H1 (cell line): ENCODE measurements at places on chromosomes 7 and 10.

- H3K4me3 ChIP-seq: no peak overlapping the region
- H3K27me3 ChIP-seq: no peaks in the 10 kb centered on the region
- H3K36me3 ChIP-seq: no peaks in the 10 kb centered on the region
- no peak overlapping the region for H3K27ac ChIP-seq
These were observed 592.7 kb upstream of the GALNT17 start for GRCh38 chr7:70539205-70539604.

DNA sequence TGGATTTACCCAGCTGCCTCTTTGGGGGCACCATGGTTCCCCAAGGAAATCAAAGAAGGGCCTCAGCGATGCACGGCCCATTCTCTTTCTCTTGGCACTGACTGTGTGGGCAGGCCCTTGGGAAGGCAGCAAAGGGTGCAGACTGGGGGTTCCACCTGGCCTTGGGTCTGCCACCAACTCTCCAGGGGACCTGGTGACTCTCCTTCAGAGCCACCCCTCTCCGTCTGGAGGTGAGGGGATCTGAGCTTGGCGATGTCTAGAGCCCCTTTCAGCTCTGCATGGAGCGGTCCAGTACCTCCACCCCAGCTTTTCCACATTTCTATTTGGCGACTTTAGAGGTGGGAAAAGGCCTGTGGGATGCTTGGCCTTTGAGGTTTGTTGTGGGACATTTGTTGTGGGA is 69.1 kb downstream of the C10orf120 start:
- H3K27me3 ChIP-seq: no peaks in the 10 kb centered on the region
- DNase-seq: no peak
- no peaks in the 10 kb centered on the region for H3K36me3 ChIP-seq
- no peak overlapping the region for H3K4me3 ChIP-seq
- no peaks in the 10 kb centered on the region for H3K4me1 ChIP-seq
- H3K27ac ChIP-seq: no peak overlapping the region

DNA sequence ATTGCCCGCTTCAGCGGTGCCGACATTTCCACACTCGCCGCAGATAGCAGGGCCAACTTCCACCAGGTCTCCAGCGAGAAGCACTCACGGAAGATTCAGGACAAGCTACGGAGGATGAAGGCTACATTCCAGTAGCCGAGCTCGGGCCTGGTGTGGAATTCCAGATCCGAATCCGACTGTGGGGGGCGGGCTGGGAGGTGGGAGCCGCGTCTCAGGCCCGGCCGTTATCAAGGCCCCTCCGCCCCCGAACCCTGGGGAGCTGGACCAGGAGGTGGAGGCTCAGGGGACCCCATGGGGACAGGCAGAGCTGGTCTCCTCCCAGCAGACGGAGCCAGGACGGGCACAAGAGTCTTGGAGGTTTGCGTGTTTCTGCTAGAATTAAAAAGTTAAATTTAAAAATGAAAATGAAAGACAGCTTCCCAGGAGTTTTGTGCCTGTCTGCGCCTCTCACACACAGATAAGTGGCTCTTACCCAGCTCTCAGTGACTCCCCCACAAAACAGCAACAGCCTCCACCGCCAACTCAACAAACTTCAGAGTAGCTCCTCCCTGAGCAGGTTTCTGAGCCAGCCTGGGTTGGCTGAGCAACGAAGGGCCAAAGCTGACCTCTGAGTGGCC is 5.2 kb upstream of the UTF1 start:
- peaks cover 14% of the 10 kb centered on the region for H3K27me3 ChIP-seq
- peaks cover 8% of the 10 kb centered on the region for H3K4me1 ChIP-seq
- no peak overlapping the region for H3K4me3 ChIP-seq
- H3K36me3 ChIP-seq: no peaks in the 10 kb centered on the region

DNA sequence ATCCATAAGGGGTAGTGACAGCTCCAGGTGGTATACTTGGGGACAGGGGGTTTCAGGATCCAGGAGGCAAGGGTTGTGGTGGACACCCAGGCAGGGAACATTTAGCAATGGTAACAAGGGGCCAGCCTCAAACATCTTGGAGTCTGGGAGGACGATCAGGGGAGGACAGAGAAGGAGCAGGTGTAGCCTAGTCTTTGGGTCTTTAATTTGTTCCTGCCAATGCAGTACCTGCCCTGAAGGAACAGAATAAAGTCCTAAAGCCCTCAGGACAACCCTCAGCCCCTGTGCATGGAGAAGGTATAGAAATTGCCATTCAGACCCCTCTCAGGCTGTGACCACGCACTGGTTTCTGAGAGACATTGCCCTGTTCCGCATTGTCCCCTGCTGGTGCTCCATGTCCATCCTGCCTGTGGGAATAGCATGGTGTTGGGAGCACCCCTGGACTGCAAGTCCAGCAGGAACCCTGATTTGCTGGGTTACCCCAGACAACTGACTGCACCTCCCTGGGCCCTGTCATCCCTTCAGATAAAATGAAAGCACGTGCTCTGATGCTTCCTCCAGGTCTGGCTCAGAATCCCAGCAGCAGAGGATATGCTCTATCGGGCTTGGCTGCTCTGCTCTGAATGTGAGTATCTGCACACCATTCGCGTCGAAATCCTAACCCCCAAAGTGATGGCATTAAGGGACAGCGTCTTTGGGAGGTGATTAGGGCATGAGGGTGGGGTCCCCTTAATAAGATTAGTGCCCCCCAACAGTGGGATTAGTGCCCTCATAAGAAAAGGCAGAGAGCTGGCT is 24.2 kb downstream of the DDC start:
- H3K4me1 ChIP-seq: no peaks in the 10 kb centered on the region
- no peaks in the 10 kb centered on the region for H3K27me3 ChIP-seq
- no peak for DNase-seq
- H3K4me3 ChIP-seq: no peak overlapping the region
- H3K36me3 ChIP-seq: no peaks in the 10 kb centered on the region

- H3K27me3 ChIP-seq: no peaks in the 10 kb centered on the region
- H3K36me3 ChIP-seq: no peaks in the 10 kb centered on the region
- H3K27ac ChIP-seq: no peak overlapping the region
- H3K4me1 ChIP-seq: no peaks in the 10 kb centered on the region
- H3K4me3 ChIP-seq: no peak overlapping the region
These were observed 10.9 kb downstream of the NRBF2 start for GRCh38 chr10:63143987-63144386.

DNA sequence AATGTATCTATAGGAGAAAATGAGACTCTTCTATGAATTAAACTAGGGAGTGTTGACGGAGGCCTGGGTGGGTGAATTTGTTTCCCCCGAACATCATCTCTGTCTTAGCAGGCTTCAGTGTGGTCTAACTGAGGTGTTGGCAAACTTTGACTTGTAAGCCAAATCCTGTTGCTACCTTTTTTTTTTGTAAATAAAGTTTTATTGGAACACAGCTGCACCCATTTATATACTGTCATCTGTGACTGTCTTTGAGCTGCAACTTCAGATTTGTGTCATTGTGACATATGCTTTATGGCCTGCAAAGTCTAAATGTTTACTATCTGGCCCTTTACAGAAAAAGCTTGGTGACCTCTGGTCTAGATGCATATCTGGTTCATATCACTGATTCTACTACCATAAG is 455.9 kb downstream of the LRMDA start:
- no peak for DNase-seq
- H3K4me3 ChIP-seq: no peak overlapping the region
- H3K4me1 ChIP-seq: no peaks in the 10 kb centered on the region
- H3K27ac ChIP-seq: no peak overlapping the region
- H3K27me3 ChIP-seq: no peaks in the 10 kb centered on the region

- no peak overlapping the region for H3K4me3 ChIP-seq
- no peaks in the 10 kb centered on the region for H3K36me3 ChIP-seq
- H3K27me3 ChIP-seq: no peaks in the 10 kb centered on the region
- no peak overlapping the region for H3K27ac ChIP-seq
These were observed 64.7 kb downstream of the MKX start for GRCh38 chr10:27680691-27681605.

DNA sequence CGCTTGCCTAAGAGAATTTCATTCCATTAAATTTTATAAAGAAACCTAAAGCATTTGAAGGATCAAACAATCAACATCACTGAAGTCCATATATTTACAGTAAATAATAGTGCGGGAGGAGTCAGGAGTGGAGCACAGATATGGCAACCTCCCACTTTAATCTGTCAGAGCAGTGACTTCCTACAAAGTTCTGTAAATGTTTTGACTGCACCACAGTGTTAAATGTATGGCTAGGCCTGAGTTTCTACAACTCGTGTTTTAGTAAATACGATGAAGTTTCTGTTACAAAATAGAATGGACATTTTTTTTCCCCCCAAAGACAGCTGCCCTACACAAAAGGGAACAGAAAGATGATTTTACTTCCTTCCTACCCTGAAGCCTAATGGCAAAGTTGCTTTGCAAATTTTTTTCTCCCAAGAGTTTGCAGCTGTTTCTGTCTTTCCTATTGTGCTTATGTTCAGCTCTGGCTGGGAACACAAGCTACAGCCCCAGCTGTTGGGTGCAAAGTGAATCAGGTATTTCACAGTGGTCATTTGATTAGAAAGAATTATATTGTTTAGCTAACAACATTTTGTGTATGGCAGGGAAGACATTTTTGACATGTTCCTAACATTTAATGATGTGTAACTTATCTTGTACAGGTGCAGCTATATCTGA is 62.1 kb downstream of the MET start:
- no peak overlapping the region for H3K4me3 ChIP-seq
- DNase-seq: no peak
- no peak overlapping the region for H3K27ac ChIP-seq
- no peaks in the 10 kb centered on the region for H3K36me3 ChIP-seq

DNA sequence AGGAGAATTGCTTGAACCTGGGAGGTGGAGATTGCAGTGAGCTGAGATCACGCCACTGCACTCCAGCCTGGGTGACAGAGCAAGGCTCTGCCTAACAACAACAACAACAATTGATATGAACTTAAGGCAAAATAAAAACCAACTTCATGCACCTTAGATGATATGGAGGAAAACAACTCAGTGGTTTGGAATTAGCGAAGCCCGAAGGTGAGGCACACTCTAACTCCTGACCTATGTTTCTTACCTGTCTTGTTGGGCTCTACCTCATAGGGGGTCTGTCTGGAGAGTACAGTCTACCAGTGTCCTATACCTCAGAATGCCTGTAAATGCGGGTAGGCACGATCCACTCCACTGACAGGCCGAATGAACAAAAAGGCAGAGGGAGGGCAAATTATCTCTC is 24.3 kb upstream of the COBL start:
- H3K36me3 ChIP-seq: no peaks in the 10 kb centered on the region
- no peak overlapping the region for H3K27ac ChIP-seq
- no peaks in the 10 kb centered on the region for H3K4me1 ChIP-seq

- no peaks in the 10 kb centered on the region for H3K36me3 ChIP-seq
- no peak overlapping the region for H3K4me3 ChIP-seq
- no peak overlapping the region for H3K27ac ChIP-seq
- DNase-seq: no peak
- no peaks in the 10 kb centered on the region for H3K4me1 ChIP-seq
These were observed 591.9 kb downstream of the GALNT17 start for GRCh38 chr7:71723859-71724258.

DNA sequence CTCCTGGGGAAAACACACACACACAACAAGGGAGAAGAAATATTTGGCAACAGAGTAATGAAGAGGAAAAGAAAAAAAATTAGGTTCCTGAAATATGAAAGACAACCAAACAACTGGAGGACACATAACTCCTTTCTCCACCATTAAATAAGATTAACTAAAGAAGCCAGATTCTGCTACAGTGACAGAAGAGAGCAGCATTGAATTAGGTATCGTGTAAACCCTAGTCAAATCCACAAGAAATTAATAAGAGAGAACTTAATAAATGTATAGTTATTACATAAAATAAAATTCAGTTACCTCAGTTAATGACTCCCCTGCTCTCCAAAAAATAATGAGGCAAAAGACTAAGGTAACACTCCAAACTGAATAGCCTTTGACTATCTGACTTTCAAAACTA is 306.7 kb downstream of the CRPPA start:
- no peak for DNase-seq
- no peaks in the 10 kb centered on the region for H3K36me3 ChIP-seq
- no peaks in the 10 kb centered on the region for H3K4me1 ChIP-seq
- no peak overlapping the region for H3K27ac ChIP-seq
- H3K4me3 ChIP-seq: no peak overlapping the region
- H3K27me3 ChIP-seq: no peaks in the 10 kb centered on the region

GRCh38 chr10:69419096-69419743 is 2.5 kb upstream of the TACR2 start:
- DNase-seq: no peak
- H3K27me3 ChIP-seq: no peaks in the 10 kb centered on the region
- no peaks in the 10 kb centered on the region for H3K4me1 ChIP-seq
